ENCODE measurements at places on chromosomes 12 and 14.

- DNase-seq: peak; percentile 41
Observed at GRCh38 chr12:13023811-13024530, 20.2 kb upstream of the FAM234B start.

- no peak for DNase-seq
Observed at GRCh38 chr12:40634517-40635131, 57.6 kb upstream of the CNTN1 start.

DNA sequence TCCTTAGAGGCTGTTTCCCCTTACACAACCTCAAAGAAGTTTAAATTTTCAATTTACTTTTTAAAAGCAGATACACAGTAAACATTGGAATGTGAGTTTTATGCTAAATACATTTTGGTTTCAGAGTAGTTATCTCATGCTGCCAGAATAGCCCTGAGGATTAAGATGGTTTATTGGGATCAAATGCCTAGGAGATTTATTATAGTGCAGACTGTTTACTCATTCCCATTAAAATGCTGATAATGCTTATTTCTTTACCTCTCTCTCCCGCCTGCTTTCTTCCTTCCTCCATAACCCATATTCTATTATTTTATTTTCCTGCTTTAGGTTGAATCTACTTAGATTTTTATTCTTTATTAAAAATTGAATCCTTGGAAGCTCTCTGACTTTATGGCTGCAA, 340.2 kb downstream of the DIO2 start:
- DNase-seq: no peak

DNA sequence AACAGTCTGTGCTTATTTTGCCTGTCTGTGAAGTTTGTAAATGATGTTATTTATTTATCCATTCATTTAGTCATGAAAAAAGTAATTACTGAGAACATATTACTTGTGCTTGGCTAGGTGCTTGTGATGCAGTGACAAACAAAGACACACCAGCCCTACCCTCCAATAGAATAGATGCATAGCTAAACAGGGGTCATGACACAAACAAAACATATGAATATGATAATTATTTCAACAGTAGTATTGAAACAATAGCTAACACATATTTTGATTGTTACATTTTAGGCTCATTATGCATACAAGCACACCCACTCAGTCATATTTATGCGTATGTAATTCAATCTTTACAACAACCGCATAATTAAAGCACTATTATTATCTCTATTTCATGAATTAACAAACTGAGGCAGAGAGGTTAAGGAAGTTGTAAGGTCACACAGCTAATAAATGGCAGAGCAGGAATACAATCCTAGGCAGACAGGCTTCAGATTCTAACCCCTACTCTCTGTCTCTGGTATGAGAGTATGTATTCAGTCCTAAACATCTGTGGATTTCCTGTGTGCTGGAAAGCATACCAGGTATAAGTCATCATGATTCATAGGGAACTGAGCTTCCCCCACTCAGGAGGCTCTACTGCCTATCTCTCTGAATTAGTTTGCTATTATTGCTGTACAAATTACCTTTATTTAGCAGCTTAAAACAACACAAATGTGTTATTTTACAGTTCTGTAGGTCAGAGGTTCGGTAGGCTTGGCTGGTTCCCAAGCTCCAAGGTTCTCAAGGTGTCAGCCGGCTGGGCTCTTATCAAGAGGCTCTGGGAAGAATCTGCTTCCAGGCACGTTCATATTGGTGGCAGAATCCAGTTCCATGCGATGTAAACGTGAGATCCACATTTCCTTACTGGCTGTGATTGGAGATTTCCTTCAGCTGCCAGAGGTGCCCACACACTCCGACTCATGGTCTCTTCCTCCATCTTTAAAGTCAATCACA, 509.4 kb downstream of the GALC start:
- DNase-seq: no peak

DNA sequence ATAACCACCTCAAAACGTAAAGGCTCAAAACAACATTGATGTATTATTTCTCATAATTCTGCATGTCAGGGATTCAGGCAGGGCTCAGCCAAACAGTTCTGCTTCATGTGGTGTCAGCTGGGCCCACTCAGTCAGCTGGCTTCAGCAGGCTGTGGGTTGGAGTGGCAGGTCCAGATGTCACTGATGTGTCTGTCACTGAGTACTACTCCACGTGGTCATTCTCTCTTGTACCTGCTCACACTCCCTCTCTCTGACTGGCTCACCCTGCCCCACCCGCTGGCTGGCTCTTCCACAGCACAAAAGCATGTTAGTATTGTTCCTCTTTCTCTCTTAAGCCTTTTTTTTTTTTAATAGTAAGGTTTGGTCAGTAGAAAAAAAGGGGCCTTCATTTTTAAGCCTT, 182.4 kb downstream of the DICER1 start:
- DNase-seq: no peak

DNA sequence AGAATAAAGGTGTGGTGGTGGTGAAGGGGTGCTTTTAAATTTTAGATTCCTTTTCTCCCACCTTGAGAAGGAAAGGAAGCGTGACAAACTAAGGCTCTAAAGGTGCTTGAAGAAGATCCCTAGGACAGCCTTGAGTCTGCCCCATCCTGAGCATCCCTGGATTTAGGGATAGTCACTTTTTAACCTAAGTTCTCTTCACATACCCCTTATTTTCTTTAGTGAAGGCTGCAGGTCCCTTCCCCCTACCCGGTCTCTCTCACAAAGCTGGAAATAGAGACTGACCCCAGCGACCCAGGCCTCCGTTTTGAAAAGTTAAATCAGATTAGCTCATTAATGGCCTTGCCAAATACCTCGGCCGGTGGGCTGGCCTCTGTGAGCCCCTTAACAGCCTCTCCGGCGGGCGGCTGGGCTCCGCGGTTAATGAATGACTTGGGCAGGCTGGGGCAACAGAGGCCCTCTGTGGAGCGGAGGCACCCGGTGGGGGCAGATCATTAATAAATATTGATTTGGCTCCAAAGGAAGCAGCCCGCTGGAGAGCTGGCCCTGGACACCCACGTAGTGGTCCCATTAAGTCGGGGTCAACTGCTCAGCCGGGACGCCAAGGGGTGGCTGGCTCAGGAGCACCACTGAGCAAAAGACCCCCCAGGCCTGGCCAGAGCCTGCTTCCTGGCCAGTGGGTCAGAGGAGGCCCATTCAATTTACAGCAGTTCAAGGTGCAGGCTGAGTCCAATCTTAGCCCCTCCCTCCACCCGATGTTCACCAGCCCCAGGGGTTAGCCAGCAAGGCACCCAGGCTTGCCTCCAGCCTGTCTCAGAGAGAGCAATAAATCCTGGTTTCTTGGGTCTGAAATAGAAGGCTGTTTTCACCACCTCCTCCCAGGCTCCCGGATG, 31.8 kb downstream of the PAH start:
- DNase-seq: no peak

DNA sequence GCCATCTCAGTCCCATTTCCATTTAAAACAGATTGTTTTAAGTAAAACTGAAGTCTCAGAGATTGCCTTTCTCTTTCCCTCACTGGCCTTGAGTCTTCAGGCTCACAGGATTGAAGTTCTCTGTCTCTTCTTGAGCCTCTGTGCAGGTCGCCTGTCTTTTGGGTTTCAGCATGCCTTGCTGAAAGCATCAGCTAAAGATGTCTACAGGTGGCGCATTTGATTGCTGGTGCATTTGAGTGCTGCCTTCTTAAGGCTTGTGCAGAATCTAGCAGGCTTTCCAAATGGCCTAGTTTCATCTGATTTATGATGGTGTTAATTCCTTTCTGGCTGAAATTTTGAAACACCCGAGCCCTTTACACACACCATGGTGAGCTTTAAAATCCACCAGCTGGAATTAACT, 1062.2 kb upstream of the FBXO33 start:
- no peak for DNase-seq

Data from HS-5 (cell line).